NCI-H2081 treated with DMSO at 0.1 percent for 48 hours (cell line): ENCODE measurements at places on chromosomes 6 and 20.

DNA sequence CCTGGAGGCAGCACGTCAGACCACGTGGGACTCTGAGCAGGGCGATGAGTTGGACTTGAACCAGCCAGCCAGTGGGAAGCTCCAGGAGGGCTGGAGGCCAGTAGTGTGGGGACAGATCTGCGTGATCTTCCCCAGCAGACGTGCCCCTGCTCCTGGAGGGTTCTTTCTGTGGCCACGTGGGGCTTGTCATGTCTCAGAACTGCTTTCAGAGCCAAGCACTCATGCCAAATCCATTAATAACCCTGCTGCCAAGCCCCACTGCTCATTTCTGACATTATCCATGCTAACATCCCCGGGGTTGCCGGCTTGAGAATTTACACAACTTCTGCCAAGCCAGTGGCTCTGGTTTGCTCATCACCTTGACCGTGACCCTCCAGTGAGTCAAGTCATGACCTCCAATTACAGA lies 38.3 kb downstream of the SIRPA start:
- DNase-seq = no peak

DNA sequence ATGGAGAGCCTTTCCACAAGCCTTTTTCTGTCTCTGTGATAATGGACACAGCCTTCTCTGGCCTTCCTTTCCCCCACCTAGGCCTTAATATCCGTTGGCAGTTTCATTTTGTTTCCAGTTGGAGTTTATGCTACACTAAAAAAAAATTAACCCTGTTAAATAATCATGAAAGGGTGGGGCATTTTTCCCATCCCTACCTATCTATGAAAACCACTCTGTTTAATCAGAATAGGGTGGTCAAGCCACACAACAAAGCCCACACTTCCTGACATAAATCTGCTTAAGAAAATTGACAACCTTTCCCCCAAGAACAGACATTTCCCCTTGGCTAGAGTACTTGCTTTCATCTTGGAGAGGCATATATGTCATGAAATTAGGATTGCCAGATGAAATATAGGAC lies 14.2 kb downstream of the TXLNB start:
- DNase-seq = no peak

DNA sequence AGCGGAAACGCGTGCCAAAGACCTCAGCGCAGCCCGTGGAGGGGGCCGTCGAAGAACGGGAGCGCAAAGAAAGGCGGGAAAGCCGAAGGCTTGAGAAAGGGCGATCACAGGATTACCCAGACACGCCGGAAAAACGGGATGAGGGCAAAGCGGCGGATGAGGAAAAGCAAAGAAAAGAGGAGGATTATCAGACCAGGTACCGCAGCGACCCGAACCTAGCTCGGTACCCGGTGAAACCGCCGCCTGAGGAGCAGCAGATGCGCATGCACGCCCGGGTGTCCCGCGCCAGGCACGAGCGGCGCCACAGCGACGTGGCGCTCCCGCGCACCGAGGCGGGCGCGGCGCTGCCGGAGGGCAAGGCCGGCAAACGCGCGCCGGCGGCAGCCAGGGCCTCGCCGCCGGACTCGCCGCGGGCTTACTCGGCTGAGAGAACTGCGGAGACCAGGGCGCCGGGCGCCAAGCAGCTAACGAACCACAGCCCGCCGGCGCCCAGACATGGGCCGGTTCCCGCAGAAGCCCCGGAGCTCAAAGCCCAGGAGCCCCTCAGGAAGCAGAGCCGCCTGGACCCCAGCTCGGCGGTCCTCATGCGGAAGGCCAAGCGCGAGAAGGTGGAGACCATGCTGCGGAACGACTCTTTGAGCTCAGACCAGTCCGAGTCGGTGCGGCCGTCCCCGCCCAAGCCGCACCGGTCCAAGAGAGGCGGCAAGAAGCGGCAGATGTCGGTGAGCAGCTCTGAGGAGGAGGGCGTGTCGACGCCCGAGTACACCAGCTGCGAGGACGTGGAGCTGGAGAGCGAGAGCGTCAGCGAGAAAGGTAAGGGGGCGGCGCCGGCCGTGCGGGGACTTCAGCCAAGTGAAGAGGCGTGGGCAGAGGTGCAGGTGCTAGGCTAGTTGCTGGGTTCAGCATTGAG lies 296.2 kb downstream of the RIMS1 start:
- no peak for DNase-seq

DNA sequence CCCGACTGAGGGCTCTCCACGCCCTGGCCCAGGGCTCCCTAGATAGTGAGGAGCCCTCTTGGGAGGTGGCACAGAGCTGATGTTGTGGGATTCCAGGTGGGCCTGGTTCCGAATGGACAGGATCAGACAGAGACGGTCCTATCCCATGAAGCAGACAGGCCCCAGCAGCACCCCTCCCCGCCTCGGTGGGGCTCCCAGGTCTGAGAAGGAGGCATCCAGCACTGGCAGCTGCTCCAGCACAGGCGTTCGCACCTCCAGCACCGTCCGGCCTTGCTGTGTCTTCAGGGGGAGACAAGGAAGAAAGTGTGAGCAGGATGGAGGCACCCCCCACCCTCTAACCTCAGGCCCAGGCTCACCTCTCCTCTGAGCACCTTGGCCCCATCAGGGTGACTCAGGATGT lies 28.7 kb downstream of the COL11A2 start:
- no peak for DNase-seq

DNA sequence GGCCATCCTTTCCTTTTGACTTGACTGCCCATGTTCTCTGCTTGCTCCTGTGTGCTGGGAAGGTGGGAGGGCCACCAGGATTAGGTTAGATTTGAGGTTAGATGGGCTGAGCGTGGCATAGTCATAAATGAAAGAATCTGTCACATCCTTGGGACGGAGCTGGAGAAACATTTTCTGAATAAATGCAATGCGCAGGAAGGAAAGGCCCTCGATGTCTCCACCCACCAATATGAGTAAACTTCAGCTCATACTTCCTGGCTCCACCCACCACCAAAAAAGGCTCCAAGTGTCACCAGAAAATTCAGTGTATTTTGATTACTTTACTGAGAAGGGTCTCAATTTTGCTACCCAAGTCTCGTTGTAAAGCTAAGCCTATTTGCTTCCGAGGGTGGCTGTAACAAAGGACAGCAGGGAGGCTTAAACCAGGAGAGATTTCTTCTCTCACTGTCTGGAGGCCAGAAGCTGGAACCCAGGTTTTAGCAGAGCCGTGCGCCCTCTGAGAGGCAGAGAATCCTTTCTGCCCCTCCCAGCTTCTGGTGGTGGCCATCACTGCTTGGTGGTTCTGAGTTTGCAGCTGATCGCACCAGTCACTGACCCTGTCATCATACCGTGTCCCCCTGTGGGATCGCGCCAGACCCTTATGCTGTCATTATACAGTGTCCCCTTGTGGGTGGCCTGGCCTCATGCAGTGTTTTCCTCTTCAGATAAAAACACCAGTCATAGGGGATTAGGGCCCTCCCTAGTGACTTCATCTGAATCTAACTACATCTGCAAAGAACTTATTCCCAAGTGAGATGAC lies 137.8 kb downstream of the TTLL2 start:
- DNase-seq = no peak

DNA sequence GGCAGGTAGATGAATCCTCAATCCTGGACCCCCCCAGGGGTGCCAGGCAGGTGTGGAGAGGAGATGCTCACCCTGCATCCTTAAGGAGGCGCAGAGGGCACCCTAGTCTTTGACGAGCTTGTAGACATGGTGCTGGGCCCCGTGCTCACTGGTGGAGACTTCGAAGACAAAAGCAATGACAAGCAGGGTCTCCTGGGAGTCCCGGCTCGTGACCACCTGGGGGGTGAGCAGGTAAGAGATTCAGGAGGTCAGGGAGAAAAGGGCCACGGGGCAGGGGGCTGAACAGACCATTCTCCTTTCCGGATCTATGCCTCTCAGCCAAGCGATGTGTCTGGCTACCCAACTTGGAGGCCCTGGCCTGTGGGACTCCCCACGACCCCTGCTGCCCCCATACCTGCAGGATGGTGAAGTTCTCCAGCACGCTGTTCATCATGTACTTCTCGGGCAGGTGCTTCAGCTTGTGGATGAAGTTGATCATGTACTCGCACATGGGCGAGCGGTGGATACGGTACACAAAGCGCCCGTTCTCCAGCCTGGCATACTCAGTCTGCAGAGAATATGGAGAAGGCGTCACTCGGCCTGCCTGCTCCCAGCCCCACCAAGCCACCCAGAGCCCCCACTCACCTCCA lies 6.9 kb downstream of the RPL10A start:
- no peak for DNase-seq

- DNase-seq = no peak
These were observed 52.2 kb downstream of the FKBP1C start for GRCh38 chr6:63263444-63263843.

- DNase-seq = no peak
These were observed 18.8 kb upstream of the NHSL1 start for GRCh38 chr6:138518054-138518453.

- no peak for DNase-seq
These were observed 5.6 kb downstream of the TRAM2 start for GRCh38 chr6:52571099-52571755.
